ENCODE measurements at places on chromosomes 6 and 20.

DNA sequence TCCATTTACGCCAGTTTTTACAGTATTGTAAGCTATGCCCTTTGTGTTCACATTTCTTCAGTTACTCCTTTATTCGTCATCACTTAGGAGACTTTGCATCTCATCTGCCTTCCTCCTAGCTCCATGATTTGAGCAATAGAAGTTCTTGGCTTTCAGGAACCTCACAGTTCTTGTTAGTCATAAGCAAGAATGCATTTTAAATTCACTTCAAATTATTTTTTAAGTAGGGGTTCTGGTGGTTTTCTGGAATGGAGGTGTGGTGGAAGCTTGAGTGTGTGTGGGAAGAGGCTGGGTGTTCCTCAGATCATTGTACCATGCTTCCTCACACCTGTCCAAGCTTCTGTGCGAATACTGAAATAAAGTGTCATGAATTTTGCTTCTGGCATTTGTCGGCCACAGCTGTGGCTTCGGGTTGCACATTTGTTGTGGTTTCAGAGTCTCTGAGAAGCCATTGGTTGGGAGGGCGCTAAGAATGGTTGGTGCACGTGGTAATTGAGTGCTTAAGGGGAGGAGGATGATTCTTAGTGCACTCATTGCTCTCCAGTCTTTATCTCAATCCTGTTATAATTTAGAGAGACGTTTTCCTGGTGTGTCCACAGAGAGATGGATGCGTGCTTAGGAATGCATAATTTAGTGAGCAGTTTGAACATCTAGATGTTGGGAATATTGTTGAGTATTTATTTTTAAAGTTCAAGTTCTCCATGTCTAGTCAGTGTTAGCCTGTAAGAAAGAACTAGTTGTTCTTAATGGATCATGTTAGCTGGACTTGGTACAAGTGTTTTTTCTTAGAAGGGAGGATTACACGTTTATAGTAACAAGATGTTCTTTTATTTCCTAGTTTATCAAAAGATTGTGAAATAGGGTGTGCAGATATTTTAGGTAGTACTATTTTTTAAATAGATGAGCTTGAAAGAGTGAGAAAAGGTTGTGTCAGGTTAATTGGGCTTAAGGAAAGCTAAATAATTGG lies 31.9 kb downstream of the FOXO3 start:
- peak; percentile 36 for DNase-seq

- DNase-seq = no peak
Observed at GRCh38 chr6:88881451-88881850, 82.0 kb downstream of the RNGTT start.

- DNase-seq = no peak
Observed at GRCh38 chr20:50294164-50295088, 103.8 kb downstream of the CEBPB start.

GRCh38 chr6:42322676-42323075 lies 105.0 kb upstream of the MRPS10 start:
- DNase-seq = no peak

GRCh38 chr20:1266167-1266973 lies at the start of gene SNPH:
TSS of gene SNPH (plus strand) at chr20:1266294. CDS start at chr20:1296240, 29,946 bp downstream.
- peak; percentile 77 for DNase-seq

DNA sequence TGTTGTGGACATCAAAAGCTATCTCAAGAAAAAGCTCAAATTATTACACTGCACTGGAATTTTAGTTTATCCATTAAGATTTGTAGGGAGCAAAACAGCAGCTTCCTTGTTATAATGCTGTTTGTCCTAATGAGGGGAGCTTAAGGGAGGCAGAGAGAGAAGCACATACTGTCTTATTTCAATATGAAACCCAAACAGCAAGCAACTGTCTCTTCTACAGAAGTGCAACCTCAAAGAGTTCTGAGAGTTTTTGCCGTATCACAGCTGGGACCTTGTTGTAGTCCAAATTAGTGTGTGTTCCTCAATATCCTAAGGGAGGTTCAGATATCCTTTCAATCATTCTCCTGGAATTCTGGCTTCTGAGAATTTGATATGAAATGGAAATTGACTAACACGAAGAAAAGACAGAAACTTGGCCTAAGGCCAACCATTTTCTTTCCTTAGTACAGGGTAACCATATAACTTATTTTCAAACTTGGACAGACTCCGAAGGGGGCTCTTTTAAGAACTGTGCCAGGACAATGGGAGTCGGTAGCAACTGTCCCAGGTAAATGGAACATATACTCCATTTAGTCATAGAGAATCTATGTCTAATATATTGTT lies 149.3 kb upstream of the CCN2 start:
- no peak for DNase-seq

DNA sequence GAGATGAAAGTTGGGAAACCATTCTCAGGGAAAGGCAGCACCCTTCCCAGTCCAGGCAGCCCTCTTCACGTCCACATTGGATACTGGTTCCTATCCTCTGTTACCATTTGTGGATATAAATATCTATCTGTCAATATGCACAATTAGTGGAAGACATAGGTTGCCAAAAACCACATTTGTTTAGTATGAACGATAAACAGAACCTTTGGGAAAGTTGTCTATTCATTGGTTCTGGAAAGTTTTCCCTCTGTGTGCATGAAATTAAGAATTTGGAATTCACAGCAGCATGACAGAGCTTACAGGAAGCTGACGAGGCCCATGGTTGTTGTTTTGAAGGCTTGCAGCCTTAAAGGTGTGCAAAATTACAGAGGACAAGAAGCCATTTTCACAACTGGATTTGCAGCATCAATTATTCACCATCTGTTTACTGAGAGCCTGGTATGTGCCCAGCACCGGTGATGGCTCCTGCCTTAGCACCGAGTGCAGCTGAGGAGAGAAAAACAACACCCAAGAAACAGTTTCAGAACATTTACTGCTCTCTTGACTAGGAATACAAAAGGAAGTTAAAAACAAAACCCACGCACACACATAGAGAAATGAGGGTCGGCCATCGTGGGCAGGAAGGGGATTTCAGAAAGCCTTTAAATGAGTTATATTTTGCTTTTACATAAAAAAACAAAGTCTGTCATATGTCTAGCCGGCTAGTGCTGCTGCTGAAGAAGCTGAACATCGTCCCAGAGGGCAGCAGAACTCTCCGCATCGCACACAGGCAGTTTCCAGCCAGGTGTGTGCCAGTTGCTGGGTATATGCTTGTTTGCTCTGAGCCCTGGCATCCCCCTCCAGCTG lies 319.6 kb downstream of the FARS2 start:
- no peak for DNase-seq

GRCh38 chr6:138657065-138657425 lies 116.5 kb upstream of the CCDC28A start:
- no peak for DNase-seq

- DNase-seq = no peak
Observed at GRCh38 chr20:59992526-59993084, 34.4 kb downstream of the CDH26 start.

DNA sequence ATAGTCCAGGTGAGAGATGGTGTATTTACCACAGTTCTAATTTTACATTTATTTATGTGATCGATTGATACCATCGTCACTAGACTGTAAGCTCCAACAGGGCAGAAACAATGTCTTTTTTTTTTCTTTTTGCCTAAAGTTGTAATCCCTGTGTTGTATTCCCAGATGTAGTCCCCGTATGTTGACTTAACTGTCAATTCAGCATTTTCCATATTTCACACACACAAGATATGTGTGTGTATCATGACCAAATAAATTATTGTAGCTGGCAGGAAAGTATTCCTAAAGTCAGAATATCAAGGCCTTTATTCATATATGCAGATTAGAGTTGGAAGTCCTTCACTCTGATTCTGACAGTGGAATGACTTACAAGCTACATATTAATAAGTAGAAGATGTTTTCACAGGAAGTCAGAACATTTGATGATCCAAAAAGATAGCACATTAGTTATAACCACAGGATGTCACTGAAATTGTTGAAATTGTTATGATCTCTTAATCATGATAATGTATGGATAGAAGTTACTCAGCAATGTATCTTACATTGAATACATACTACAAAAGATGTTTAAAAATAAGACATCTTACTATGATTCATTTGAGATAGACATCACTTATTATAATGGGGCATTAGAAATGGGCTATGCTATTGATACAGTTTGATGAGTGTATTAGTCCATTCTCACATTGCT lies 10.6 kb downstream of the RNF182 start:
- DNase-seq = no peak

GRCh38 chr6:94184666-94185464 lies 765.5 kb upstream of the EPHA7 start:
- DNase-seq = no peak

GRCh38 chr6:111918825-111919224 lies 45.6 kb upstream of the FYN start:
- DNase-seq = no peak

GRCh38 chr6:72466971-72467566 lies 154.8 kb upstream of the KCNQ5 start:
- DNase-seq = no peak

- no peak for DNase-seq
Observed at GRCh38 chr6:39280247-39280731, 33.9 kb downstream of the KCNK17 start.

Data from right kidney (tissue), 9 donors.